Right lobe of liver (tissue), 6 donors: ENCODE measurements at places on chromosomes 12 and 14.

DNA sequence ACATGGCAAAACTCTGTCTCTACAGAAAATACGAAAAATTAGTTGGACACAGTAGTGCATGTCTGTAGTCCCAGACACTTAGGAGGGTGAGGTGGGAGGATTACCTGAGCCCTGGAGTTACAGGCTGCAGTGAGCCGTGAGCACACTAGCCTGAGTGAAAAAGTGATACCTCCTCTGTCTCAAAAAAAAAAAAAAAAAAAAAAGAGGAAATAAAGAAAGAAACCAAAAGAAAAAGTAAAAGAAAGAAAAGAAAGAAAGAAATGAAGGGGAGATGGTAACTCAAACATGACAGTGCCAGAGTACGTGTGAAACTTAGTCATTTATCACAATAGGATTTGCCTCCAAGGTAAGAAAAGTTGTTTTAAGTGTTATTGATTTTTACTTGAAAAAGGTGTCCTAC, 407.0 kb upstream of the MGAT4C start:
- no peaks in the 10 kb centered on the region for H3K27me3 ChIP-seq
- no peaks in the 10 kb centered on the region for H3K4me1 ChIP-seq
- no peak for DNase-seq
- no peak overlapping the region for H3K27ac ChIP-seq

DNA sequence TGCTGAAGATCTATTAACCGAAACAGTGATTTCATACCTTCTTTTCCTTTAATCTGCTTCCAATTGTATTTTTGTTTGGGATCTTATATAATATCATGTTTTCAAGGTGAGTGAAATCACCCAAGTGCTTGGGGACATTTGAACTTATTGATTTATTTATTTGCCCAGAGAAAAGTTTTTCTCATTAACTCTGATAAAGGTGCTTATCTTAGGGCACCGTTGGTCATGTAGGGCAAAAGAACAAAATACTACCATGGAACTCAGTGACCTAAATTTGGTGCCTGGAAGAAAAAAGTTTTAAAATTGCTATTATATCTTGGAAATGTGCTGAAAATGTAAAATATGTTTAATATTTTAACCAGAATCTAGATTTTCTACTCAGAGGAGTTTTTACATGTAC, 207.4 kb upstream of the NPAS3 start:
- peak overlapping the region; percentile 13 for H3K27ac ChIP-seq
- H3K27me3 ChIP-seq: no peaks in the 10 kb centered on the region
- H3K4me3 ChIP-seq: no peak overlapping the region

- no peak for DNase-seq
- H3K27me3 ChIP-seq: no peaks in the 10 kb centered on the region
- H3K4me3 ChIP-seq: no peak overlapping the region
- H3K36me3 ChIP-seq: no peaks in the 10 kb centered on the region
- H3K27ac ChIP-seq: no peak overlapping the region
- H3K4me1 ChIP-seq: no peaks in the 10 kb centered on the region
Observed at GRCh38 chr12:79409562-79409961, 281.2 kb downstream of the PAWR start.

DNA sequence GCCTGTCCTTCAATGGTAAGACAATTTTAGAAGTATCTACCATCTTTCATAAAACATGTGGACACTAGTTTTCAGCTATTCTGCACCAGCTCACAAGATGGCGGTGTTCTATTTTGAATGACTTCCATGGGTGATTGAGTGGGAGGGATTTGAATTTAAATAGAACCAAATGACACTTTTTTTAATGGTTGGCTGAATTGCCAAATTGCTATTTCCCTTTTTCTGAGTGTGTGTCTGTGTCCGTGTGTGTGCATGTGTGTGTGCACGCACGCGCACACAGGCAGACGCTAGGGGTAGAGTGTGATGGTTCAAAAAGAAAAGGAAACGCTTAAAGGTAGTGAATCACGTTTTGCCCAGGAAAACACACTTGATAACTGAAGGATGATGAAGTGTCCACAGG, 362.6 kb downstream of the DAD1 start:
- no peak for DNase-seq
- H3K4me1 ChIP-seq: no peaks in the 10 kb centered on the region
- no peak overlapping the region for H3K4me3 ChIP-seq

GRCh38 chr12:12822886-12823285, 9.7 kb downstream of the DDX47 start:
- H3K4me3 ChIP-seq: no peak overlapping the region
- H3K27me3 ChIP-seq: no peaks in the 10 kb centered on the region
- no peak overlapping the region for H3K27ac ChIP-seq
- no peak for DNase-seq

GRCh38 chr12:53338017-53338416, 1.9 kb upstream of the SP7 start:
- H3K27me3 ChIP-seq: no peaks in the 10 kb centered on the region
- H3K36me3 ChIP-seq: no peaks in the 10 kb centered on the region
- no peak overlapping the region for H3K27ac ChIP-seq
- H3K4me3 ChIP-seq: no peak overlapping the region
- H3K4me1 ChIP-seq: no peaks in the 10 kb centered on the region

DNA sequence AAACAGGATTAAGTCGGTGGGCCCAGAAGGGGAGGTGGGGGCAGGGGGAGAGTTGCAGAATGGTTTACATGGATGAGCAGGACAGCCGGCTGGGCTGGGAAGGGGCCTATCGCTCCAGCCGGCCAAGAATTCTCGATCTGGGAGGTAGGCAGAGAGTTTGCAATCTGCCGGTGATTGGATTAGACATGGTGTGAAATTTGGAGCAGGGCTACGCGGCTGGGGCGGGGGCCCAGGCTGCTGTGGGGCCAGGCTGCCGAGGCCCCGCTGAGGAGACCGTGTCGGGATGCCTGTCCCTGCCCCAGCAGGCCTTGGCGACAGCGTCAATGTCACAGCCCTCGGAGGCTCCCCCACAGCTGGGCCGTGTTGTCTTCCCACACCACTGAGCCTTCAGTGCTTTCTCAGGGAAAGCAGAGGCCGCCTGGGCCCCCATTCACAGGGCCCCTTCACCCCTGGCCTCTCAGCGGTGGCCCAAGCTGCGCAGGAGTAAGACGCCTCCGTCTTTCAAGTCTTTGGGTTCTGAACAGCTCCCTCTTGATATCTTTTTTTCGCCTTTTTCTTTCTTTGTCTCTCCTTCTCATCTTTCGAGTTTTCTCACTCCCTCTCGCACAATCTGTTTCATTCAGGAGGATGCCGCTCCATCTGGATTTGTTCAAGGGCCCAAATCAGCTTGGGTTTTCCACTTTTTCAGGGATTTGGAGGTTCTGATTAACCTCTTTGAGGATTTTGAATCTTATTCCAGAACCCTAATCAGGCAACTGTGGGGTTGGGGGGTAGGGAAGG, 117.5 kb upstream of the PARP11 start:
- no peak for DNase-seq
- H3K4me3 ChIP-seq: no peak overlapping the region
- H3K27me3 ChIP-seq: no peaks in the 10 kb centered on the region
- peaks cover 12% of the 10 kb centered on the region for H3K4me1 ChIP-seq
- H3K27ac ChIP-seq: no peak overlapping the region

DNA sequence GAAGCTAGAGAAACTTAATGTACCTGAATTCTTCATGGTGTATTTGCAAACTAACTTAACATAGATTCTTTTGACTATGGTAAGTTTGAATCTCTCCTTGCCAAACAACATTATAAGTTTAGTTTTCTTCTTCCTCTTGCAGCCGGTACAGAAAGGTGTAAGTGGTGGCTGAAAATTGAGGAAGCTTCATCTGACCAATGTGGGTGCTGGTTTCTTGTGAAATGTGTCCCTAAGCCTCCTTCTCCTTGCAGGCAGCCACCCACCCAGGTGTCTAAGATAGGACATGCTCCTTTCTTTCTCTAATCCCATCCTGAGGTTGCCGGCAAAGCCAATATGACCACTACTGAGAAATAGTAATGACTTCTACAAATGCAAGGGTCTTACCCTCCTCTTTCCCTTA, 20.6 kb downstream of the GSG1 start:
- no peak overlapping the region for H3K27ac ChIP-seq
- no peaks in the 10 kb centered on the region for H3K4me1 ChIP-seq
- H3K27me3 ChIP-seq: no peaks in the 10 kb centered on the region
- peaks cover 3% of the 10 kb centered on the region for H3K36me3 ChIP-seq

DNA sequence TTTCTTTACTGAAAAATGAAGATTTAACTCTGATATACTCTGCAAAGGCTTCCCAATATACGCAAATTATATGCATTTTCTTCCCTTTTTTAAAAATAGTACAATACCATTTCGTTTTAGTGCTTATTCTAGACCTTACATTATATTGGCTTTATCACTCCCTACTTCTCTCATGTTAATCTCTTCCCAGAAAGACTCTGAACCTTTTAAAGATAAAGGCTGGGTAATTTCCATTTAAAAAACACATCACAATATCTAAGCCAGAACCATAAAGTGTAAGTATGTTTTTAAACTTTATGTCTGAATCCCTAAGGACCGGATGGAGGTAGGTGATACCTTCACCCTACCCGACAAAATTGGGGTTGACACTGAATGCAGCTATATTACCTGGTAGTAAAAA, 320.8 kb downstream of the DIO2 start:
- no peaks in the 10 kb centered on the region for H3K36me3 ChIP-seq
- no peak overlapping the region for H3K27ac ChIP-seq
- H3K27me3 ChIP-seq: no peaks in the 10 kb centered on the region
- no peaks in the 10 kb centered on the region for H3K4me1 ChIP-seq
- DNase-seq: no peak

DNA sequence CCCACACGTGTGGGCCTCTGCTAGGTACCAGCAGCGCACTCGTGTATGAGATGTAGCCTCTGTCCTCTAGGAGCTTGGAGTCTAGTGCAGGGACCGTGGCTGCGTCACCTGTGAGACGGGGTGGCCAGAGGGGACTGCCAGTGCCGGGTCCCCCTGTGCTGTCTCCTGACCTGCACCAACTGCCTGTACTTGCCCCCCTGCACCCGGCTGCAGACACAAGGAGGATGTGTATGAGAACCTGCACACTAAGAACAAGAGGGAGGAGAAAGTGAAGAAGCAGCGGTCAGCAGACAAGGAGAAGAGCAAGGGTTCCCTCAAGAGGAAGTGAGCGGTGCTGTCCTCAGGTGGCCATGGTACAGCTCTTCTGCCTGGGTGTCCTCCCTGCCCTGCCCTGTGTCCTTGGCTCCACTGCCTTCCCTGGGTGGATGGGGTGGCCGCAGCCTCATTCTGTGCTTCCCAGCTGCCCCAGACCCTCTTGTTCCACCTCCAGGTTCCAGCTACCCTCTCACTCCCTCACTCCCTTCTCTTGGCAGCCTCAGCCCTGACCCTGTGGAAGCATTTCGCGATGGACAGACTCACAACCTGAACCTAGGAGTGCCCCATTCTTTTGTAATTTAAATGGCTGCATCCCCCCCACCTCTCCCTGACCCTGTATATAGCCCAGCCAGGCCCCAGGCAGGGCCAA, 9.6 kb downstream of the PTPN6 start:
- no peak overlapping the region for H3K4me3 ChIP-seq
- no peaks in the 10 kb centered on the region for H3K27me3 ChIP-seq
- peaks cover 4% of the 10 kb centered on the region for H3K4me1 ChIP-seq
- peak; percentile 49 for DNase-seq

GRCh38 chr14:101957406-101958234, 6.8 kb upstream of the DYNC1H1 start:
- H3K36me3 ChIP-seq: no peaks in the 10 kb centered on the region
- H3K4me1 ChIP-seq: peaks cover 4% of the 10 kb centered on the region
- no peak overlapping the region for H3K4me3 ChIP-seq
- no peak overlapping the region for H3K27ac ChIP-seq
- no peak for DNase-seq

DNA sequence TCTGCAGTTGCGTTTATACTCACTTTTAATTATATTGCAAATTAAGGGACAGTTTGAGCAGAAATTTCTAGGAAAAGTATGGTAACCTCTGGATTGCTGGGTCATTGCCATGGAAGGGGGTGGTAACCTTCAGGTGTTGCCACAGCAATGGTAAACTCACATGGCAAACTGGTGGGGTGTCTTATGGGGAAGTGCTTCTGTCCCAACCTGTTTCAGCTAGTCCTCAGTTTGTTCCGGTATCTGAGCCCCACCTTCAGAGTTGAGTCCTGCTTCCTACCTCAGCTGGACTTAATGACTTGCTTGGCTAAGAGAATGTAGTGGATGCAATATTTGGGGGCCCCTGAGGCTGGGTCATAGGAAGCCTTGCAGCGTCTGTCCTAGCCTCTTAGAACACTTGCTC, 7.3 kb upstream of the CLMN start:
- H3K4me1 ChIP-seq: no peaks in the 10 kb centered on the region
- H3K27me3 ChIP-seq: no peaks in the 10 kb centered on the region
- no peaks in the 10 kb centered on the region for H3K36me3 ChIP-seq
- DNase-seq: no peak

DNA sequence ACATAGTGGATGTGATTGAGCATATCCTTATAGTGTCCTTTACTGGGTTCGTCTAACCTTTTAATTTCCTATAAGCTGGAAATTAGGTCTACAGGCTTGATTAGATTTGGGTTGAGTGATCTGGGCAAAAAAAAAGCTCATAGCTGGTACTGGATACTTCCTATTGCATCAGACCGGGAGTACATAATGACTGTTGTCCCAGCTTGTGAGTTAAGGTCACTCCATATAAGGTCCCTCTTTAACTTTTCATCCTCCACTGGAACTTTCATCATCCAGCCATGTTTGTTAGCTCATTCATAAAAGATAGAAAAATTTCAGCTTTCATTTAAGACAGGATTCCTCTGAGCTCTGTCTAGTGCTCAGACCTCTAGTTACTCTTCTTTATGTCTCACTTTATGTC, 80.8 kb downstream of the C14orf132 start:
- H3K36me3 ChIP-seq: no peaks in the 10 kb centered on the region
- no peak overlapping the region for H3K4me3 ChIP-seq
- no peak for DNase-seq
- H3K27ac ChIP-seq: no peak overlapping the region

GRCh38 chr12:115771065-115771464, 506.4 kb downstream of the MED13L start:
- no peak overlapping the region for H3K27ac ChIP-seq
- H3K4me1 ChIP-seq: no peaks in the 10 kb centered on the region
- H3K4me3 ChIP-seq: no peak overlapping the region

DNA sequence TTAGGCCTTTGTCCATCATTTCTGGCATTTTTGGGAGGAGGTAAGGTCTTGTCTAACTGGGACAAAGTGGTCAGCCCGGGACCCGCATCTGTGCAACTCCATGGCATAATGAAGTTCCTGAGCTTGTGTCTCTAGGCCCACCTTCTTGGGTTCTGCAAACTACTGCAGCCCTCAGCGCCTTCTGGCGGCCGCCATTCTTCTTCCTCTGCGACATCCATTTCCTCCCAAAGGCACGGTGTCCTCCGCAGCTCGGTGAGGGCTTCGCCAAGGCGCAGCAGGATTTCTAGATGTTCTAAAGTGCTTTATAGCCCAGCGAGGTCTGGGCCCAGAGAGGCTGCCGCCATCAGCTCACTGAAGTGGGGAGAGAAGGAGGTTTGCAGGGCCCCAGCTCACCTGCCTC, 134.4 kb upstream of the OR4E1 start:
- H3K4me3 ChIP-seq: no peak overlapping the region
- H3K4me1 ChIP-seq: no peaks in the 10 kb centered on the region
- H3K36me3 ChIP-seq: no peaks in the 10 kb centered on the region
- H3K27me3 ChIP-seq: no peaks in the 10 kb centered on the region
- no peak for DNase-seq
- H3K27ac ChIP-seq: no peak overlapping the region
